ENCODE measurements at places on chromosomes 4 and X.

- DNase-seq = peak; percentile 39
Observed at GRCh38 chr4:181308476-181309312, 934.5 kb upstream of the TENM3 start.

GRCh38 chr4:174427571-174428140 is 94.6 kb downstream of the HPGD start:
- DNase-seq = no peak

GRCh38 chrX:39613997-39614679 is 483.6 kb downstream of the BCOR start:
- DNase-seq = peak; percentile 10

DNA sequence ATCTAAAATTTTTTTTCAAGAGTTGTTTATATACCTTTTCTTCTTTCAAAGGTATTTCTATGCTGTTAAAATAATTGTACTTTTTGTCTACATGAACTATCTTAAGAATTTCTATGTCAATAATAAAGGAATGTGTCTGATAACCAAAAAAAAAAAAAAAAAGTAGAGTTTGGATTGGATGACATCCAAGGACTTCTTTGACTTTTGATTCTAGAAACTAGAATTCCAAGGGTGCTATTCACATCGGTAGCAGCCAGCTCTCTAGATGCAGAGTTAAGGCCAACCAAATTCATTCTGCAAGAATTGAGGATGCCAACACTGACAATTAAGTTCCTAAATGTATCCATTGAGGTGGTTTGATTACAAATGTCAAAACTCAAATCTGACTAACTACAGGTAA is 42.0 kb upstream of the PRKG2 start:
- no peak for DNase-seq

DNA sequence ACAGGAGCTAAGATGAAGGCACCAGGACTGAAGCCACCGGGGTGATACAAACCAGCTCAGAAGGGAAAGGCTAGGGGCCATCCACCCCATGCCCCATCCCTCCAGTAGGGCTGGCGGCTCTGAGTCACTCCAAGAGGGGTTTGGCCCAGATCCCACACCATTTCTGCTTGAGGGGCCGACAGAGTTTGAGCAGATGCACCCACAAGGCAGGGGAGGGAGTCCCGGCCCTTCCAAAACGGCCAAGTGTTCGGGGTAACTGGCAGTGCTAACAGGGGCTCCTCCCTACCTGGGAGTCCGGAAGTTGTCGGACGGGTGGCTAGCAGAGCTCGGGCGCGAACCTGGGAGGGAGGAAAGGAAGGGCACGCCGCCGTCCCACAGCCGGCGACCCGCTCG is 412 bp downstream of the SLC10A3 start:
- DNase-seq = no peak

DNA sequence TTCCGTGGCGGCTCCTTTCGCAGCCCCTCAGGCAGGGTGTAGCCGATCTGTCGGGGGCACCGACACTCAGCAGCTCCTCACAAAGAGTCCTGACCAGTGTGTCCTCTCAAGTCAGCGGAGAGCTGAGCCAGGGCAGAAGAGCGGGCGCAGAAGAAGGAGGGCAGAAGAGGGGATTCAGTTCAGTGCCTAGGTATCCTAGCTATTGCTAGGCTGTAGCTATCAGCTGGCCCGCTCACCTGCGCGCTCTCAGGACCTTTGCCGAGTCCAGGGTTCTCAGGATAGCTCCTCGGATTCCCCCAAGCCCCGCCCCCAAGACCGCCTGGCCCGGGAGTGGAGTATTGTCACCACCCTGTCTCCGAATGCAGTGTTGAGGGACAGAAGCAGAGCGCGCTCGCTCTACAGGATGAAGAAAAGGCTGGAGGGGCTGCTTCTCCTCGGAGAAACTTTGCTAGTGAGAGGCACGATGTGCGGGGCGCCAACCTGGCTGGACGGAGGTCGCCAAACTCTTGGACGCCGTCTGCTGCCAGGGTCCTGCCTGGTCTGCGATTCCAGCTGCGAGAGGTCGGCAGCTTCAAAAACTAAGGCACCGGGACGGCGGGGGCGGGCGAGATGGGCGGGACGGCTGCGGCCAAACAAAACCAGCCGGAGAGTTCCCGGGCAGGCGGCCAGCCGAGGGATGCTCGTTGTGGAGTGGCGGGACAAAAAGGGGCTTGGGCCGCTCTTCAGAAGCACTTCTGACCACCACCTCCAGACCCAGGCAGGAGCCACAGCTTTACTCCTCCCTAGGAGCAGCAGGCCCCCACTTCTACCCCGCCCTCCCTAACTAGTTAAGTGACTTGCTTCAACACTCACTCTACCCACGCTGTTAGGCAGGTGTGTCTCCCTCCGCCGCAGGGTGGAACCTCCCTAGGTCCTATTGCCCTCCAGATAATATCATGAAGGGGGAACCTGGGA is at the start of gene XKRX:
TSS of gene XKRX (minus strand) at position 258 of the 954 bp plus-strand sequence. CDS start 613 bp downstream, outside the sequence.
- DNase-seq = peak; percentile 18

- no peak for DNase-seq
Observed at GRCh38 chr4:114752391-114753165, 154.0 kb downstream of the UGT8 start.

GRCh38 chr4:19720610-19721009 is 531.1 kb upstream of the SLIT2 start:
- DNase-seq = no peak

DNA sequence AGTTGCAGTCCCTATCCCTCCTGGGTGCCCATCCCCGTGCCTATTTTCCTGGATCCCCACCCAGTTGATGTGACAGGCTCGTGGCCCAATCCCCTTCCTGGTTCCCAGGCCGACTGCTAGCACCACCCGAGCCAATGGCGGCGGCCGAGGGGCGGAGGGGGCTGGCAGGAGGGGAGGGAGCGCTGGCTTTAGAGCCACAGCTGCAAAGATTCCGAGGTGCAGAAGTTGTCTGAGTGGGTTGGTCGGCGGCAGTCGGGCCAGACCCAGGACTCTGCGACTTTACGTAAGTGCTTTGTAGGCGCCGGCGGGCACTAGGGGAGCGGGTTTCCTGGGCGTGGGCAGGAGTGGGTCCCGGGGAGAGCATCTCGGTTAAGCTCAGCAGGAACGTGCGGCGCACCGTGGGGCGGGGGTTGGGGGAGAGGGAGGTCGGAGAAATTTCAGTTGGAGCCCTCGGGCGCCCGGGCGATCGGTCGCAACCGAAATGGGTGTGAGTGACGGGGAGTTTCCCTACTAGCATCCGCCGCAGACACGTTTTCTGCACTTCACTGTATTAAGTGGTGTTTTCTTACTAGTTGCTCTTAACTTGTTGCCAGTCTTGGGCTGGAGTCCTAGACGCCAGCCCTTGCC is at the start of gene PLS3:
TSS of gene PLS3 (plus strand) at position 197 of the 627 bp plus-strand sequence. CDS start 49,077 bp downstream, outside the sequence.
- peak; percentile 33 for DNase-seq

DNA sequence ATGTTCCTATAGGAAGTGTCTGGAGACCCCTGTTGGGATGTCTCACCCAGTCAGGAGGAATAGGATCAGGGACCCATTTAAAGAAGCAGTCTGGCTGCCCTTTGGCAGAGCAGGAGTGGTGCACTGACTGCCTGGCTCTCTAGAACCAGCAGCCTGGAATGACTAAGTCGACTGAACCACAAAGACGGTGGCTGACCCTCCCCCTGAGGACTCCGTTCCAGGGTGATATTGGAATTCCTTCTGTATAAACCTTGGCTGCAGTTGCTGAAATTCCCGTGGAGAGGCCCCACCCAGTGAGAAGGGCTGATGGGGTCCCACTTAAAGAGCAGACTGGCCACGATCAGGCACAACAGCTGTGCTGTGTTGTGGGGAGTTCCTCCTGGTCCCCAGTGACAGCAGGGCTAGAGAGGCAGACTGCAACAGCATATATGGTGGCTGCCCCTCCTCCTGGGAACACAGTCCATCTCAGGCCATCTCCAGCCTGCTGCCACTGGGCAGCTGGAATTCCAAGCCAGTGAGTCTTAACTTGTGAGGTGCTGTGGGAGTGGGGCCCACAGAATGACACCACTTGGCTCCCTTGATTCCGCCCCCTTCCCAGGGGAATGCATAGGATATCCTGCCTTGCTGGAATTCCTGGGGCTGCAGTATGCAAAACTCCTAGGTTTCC is 41.8 kb upstream of the RLIM start:
- no peak for DNase-seq

- DNase-seq = peak; percentile 67
Observed at GRCh38 chr4:138898282-138898681, 117.3 kb upstream of the NOCT start.

GRCh38 chrX:132292793-132293192 is 73.5 kb upstream of the RAP2C start:
- DNase-seq = no peak

DNA sequence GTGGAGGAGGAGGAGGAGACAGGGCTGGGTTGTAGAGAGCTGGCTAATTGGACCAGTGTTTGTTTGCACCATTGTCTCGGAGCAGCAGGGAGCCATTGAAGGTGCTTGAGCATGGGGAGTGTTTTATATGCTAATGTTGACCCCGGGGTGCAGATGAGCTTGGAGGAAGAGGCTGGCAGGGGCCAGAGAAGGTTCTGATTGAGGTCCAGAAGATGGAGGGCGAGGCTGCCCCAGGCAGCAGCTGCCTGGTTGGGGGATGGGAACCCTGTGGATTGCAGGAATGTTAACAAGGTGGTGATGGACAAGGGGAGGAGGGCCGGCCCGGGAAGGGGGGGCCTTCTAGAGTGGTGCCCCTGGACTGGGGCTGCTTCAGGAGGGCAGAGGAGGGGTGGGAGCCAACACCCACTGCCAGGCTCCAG is 18.0 kb downstream of the DOK7 start:
- no peak for DNase-seq

DNA sequence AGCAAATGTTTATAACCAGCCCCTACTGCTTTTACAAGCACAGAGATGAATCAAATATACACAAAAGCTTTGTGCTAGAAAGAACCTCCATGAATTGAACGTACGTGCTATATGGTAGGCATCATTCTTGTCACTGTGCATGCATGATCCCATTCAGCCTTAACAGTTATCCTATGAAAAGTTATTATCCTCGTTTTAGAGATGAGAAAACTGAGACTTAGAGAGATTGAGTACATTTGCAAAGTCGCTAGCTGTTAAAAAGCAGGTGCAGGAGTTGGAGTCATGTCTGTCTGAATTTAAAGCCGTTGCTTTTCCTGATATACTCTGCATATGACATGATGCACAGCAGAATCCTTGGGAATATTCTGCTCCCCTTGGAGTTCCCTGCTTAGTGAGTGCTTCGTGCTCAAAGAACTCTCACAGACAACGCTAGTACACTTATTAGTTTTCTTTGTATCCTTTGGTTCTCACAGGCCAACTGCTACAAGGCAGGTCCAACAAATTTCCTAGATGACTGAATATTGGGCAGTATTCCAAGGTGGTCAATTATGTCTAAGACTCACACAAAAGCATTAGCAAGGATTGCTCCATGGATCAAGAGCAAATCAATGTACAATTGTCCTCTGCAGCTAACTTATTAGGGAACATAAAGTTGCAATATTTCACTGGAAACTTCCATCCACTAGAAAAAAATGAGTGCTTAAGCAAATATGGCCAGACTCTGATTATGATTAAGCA is 42.8 kb upstream of the TRIM2 start:
- DNase-seq = no peak

GRCh38 chrX:129741880-129742758 is 3.3 kb downstream of the XPNPEP2 start:
- no peak for DNase-seq

DNA sequence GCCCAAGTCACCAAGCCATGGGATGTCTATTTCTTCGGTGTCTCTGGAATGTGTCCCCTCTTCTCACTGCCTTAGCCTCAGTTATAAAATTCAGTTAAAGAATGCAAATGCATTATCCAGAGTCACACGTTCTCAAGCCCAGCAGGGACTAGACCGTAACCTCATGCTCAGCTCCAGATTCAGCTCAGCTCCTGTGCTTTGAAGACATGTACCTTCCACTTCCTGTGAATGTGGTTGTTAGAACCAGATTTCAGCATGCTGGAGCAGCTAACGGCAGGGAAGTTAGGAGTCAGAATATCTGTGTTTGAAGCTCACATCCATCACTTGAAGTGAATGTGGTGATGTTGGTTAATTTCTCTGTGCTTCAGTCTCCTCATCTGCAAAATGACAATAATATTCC is 26.7 kb downstream of the GEMIN8 start:
- no peak for DNase-seq

DNA sequence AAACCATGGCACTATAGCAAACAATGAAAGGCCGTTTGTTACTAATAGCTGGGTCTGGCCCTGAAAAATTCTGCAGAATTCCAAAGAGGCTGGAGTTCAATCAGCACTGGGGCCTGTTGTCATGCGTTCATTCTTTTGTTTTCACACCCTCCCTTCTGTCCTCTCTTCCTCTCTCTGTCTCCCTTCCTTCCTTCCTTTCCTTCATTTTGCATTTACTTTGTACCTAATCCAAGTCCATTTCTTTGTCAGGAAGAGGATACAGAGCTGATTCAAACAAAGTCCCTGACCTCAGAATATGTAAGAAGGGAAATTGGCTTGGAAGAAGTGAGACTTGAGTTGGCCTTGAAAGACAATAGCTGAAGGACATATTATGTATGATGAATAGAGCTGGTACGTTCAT is 119.6 kb upstream of the LDB2 start:
- DNase-seq = no peak

GRCh38 chr4:38223782-38224236 is 263.6 kb downstream of the PTTG2 start:
- DNase-seq = no peak

DNA sequence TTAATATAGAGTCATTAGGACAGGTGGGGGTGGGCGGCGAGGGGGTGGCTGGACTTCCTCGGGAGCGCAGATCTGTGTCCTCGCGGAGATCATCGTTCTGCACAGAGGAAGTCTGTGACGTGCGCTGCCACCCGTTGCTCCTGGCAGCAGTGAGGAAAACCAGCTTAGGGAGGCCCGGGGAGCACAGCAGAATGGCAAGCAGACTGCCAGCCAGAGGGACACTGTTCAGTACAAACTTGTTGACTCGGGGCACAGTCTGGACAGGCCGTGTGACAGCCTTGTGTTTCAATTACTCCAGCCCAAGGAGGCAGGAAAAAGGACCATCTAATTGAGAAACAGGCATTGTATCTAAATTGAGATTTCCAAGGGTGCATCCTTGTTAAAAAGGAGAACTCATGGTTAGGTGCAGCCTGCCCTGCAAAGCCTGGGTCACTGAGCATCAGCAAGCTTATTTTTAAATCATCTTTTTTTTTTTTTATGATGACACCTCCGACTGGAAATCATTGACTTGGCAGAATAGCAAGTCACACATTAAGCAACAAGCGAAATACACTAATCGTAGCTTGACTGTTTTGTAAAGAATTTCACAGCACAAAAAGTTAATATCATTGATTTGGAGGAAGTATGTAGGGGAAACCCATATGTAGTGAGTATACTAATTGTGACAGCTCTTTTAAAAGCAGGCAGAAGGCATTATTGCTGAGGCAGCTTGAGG is 512.0 kb upstream of the FAT1 start:
- DNase-seq = no peak

GRCh38 chr4:16262188-16262587 is 35.9 kb upstream of the TAPT1 start:
- DNase-seq = no peak

DNA sequence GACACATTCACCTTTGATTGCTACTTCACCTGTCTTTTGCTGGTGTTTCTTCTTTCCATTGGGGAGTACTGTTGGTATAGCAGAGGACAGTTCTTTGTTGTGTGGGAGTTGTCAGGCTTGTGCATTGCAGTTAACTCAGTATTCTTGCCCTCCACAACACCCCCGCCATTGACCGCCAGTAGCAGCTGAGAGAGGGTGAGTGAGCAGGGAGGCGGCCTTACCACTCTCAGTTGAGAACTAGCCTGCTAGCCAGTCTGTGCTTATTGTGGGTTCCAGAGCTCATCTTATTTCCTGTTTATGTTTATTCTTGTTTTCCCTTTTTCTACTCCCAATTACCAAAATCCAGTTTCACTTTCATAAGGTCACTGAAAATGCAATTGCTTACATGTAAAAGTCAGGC is 52.2 kb downstream of the STIM2 start:
- no peak for DNase-seq

- no peak for DNase-seq
Observed at GRCh38 chr4:60033826-60034225, 1166.3 kb upstream of the ADGRL3 start.

Data from NCI-H2029 (cell line).